Fibroblast of the aortic adventitia (primary cell): ENCODE measurements at places on chromosomes 5 and 9.
A peak's percentile ranks its signal among the peaks of the same experiment; 100 is the strongest.

- peak; percentile 63 for DNase-seq
Observed at GRCh38 chr9:94002316-94003140, 47.4 kb upstream of the BARX1 start.

GRCh38 chr9:134251296-134252069 lies 74.8 kb upstream of the RXRA start:
- no peak for DNase-seq

DNA sequence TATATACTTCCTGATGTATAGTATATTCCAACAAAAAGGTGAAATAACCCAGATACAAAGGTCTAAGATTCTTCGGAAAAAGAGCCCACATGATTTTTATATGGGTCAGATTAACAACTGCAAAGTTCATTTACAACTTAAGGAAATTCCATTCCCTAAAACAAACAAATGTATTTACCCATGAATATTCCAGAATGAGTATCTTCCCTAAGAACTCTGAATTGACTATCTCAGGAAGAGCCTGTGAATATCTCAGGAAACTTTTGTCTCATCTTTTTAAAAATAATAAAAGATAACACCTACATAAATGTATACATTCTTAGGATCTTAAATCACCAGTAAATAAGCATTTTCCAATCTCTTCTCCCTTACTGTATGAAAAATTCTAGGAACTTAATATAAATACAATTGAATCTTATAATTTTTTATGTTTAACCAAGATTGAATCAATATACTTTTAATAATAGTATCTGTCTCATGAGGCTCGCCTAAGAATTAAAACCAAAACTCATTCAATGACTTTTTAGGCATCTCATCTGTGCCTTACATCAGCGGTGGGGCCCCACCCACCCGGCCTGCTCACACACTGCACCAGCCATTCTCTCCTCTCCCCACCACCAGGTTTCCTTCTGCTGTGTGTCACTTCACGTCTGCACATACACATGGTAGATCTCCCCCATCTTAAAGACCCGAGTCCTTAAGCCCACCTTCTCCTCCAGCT lies 78.1 kb downstream of the RAPGEF1 start:
- no peak for DNase-seq

GRCh38 chr5:142364251-142365145 lies 39.7 kb upstream of the SPRY4 start:
- DNase-seq: no peak

DNA sequence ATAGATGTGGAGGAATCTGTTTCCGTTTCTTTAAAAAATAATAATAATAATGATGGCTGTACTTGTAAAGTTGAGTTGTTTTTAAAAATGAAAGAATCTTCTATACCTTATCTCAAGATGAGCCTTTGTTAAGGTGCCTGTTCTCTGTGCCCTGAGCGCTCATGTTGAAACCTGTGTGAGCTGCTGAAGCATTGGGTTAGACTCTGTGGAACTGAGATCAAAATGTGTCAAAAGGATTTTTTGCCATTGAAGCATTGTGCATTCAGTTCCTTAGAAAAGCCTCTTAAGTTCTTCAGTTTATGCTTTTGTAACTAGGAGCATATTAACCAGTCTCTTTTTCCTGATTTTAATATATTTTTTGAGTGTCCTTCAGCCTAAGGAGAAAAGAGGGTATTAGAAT lies 67.7 kb downstream of the NUP214 start:
- DNase-seq: no peak

GRCh38 chr9:130320723-130321481 lies 55.3 kb downstream of the HMCN2 start:
- no peak for DNase-seq

- DNase-seq: no peak
Observed at GRCh38 chr9:120464887-120465421, 115.0 kb downstream of the CDK5RAP2 start.

- DNase-seq: no peak
Observed at GRCh38 chr5:40571729-40572128, 108.0 kb upstream of the PTGER4 start.

DNA sequence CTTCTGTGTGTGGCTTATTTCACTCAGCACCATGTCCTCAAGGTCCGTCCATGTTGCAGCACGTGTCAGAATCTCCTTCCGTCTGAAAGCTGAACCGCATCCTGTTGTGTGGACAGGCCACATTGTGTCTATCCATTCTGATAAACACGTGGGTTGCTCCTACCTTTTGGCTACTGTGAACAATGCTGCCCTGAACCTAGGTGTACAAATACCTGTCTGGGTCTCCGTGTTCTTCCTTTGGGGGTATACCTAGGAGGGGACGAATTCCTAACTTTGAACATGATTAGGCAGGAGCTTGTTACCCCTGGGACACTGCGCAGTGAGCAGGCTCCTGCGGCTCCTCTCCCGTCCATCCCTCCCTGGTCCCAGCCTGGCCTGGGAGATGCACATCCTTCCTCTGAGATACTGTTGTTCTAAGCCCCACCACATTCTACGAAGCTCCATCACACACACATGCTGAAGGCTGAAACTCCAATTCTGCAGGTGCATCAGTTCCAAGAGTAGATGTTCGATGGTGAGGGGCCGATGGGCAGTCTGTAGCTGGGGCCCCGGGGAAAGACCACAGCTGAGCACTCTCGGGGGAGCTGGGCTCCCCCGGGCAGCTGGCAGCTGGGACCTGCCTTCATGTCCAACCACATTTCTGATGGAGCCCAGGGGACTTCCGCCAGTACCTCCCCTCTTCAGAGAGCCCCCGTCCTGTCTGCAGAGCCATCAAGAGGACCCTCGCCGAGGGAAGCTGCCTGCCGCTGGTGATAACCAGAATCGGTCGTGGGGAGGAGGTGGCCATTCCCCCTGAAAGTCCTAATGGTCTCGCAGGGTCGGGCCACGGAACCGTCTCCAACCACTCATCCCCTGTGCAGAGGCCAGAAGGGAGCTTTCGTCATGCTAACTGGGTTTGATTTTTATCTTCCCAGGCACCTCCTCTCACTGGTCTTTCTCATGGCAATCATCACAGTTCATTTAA lies 120.9 kb downstream of the COL23A1 start:
- no peak for DNase-seq

DNA sequence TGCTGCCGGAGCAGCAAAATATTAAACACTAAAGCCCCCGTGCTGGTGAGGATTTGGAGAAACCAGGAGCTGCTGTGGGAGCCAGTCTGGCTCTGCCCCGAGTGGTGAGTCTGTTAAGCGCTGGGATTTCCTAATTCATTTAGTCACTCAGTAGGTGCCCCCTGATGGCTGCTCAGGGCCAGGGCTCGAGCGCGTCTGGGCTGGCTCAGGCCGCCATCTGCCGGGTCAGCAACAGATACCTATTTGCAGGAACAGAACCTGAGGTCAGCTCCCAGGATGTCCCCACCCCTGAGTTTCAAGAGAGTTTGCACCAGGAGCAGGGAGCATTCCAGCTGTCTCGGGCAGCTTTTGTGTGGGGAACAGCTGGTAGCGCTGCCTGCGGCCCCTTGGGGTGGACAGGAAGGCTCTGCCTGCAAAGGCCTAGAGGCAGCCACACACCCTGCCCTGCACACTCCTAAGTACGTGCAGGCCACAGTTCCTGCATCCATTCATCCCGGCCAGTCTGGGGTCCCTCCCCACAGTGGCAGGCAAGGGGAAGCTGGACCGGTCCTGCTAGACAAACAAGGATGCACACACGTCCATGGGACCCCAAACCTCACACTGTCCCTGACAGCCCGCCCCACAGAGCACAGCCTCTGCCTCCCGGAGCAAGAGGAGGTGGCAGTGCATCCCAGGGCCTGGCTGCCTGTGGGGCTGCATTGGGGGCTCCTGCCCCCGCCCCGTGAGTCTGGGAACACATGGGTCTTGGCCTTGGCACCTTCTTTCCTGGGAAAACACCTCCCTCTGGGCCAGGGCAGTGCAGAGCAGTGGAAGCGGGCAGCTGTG lies 83.7 kb downstream of the ADAMTS2 start:
- no peak for DNase-seq

DNA sequence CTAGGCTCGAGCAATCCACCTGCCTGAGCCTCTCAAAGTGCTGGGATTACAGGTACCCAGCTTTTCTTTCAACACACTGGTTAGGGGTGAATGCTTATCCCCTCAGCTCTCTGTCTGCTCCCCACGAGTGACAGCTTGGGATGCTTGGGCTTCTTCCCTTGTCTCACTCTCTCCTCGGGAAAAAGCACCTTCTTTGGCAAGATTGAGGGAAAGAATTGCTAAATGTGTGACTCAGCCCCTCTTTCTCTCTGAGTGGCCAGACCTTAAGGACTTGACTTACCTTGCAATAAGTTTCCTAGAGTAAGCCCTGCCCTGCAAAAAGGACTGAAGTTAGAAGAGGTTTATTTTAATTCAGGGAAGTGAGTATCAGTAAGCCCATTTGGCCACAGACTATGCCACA lies 68.1 kb upstream of the ERBIN start:
- no peak for DNase-seq

GRCh38 chr5:85108471-85108870 lies 723.8 kb upstream of the EDIL3 start:
- DNase-seq: no peak

- DNase-seq: no peak
Observed at GRCh38 chr5:91328743-91329142, 54.4 kb downstream of the ARRDC3 start.

DNA sequence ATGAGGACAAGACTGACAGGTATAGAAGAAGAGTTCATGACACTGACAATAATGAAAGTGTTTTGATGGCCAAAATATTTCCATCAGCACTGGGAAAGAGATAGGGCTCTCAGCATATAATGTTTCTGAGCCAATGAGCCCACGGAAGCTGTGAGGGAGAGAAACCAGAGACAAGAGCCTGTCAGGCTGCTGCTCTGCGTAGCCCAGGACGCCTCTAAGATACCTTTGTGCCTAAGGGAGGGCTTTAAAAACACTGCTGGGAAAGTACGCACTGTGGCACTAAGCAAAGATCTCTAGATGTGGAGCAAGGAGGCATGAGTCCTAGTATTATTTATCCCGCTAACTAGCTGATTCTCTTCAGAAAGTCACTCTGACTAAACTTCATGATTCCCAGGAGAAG lies 11.0 kb upstream of the ELAVL2 start:
- no peak for DNase-seq

DNA sequence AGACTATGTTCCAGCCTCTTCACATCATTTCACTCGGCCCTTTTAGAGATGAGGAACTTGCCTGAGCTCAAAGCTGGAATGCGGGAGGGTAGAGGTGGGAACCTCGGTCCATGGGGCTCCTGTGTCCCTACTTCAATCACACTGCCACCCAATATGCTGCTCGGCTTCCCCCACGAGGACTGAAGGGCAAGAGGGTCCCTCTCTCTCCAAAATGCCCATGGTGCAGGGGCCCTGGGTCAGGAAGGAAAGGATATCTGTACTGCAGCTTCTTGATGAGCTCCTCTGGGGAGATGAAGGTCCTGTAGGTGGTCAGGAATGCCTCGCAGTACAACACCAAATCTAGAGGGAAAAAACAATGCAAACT lies 46.5 kb downstream of the PRRT1B start:
- DNase-seq: no peak

DNA sequence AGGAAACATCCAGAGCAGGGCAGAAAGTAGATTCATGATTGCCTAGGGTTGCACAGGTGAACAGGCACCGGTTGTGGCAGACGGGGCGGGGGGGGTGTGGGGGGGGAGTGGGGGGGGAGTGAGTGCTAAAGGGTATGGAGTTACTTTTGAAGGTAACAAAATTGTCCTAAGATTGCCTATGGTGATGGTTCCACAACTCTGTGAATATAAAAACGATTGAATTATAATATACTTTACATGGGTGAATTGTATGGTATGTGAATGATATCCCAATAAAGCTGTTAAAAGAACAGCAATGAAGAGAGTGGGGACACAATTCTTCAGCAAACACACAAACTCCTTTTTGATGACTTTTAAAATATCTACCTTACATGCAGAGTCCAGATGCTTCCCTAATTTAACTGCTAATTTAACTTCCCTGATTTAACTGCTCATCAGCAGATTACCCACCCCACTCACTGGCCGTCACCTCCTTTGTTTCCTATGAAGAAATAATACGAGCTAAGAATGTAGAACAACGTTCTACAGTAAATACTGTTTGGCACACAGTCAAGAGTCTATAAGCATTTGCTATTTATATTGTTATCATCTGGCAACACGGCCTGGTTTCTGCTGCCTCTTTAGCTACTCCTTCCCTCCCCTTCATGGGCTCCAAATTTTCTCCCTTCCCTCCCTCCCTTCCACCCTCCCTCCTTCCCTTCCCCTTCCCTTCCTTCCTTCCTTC lies 83.5 kb downstream of the PTCH1 start:
- no peak for DNase-seq

GRCh38 chr5:108772626-108773025 lies 24.9 kb downstream of the FER start:
- peak; percentile 82 for DNase-seq

DNA sequence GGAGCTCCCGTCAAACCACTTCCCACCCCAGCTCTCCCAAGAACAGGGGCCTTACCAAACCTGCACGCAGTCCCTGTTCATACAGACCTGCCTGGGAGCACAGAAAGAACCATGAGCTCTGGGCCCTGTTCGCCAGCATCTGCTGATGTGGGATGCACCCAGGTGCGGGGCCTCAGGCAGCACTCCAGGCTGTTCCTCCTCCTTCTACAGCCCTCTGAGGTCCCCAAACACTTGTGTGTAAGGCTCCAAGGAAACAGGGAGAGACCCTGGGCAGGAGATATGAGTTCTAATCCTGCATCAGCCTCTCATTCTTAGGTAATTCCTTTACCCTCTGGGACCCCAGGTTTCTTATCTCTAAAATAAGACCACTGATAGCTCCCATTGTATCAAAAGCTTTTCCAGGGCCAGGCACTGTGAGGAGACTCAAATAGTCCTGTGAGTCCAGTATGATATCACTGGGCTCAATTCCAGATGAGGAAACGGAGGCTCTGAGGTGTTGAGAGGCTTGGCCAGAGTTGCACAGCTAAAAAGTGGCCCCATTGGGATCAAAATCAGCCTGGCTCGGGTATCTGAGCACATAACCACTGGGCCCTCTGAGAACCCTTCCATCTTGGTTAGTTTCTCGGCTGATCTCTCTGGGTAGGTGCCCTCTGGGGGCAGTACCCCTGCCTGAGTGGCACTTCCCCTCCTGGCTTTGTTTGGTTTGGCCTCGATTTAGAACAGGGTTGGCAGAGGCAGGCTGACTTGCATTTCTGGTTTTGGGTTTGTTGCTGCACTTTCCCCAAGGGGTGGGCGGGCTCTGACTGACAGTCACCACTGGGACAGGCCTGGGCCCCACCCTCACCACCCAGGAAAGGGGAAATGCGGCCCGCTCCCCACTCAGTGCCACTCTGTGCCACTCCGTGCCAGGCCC lies 116.8 kb downstream of the RGS3 start:
- peak; percentile 70 for DNase-seq

- no peak for DNase-seq
Observed at GRCh38 chr5:66912787-66913186, 283.8 kb downstream of the CD180 start.
